ENCODE measurements at places on chromosomes 2 and 18.

DNA sequence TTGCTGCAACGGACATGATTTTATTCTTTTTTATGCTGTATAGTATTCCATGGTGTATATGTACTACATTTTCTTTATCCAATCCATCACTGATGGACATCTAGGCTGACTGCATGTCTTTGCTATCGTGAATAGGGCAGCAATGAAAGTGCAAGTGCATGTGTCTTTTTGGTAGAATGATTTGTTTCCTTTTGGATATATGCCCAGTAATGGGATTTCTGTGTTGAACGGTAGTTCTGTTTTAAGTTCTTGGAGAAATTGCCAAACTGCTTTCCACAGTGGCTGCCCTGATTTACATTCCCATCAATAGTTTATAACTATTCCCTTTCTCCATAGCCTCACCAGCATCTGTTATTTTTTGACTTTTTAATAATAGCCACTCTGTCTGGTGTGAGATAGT lies 99.7 kb upstream of the CRIM1 start:
- DNase-seq = no peak

- no peak for DNase-seq
Measured at GRCh38 chr2:234500394-234501006, 3.6 kb upstream of the ARL4C start.

DNA sequence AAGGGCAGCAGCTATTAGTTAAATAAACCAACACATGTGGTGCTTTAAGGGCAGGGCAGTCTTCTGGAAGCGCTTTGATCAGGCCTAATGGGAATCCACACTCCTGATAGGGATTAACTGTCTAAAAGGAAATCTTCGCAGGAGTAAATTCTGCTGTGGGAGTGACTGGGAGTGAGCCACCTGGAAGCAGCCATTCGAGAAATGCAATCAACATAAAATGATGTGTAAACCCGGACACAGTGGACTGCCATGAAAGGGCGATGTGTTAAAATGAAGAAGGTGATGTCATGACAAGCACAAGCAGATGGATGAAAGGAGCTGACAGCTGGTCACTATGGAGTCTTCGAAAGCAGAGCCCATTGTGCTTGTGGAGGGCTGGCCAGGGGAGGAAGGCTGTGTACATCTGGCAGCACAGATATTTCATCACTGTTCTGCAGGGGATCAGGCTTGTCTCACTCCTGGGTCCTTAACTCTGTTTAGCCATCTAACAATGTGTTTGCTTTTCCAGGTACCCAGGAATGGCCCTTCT lies 24.8 kb upstream of the GALNT14 start:
- no peak for DNase-seq

DNA sequence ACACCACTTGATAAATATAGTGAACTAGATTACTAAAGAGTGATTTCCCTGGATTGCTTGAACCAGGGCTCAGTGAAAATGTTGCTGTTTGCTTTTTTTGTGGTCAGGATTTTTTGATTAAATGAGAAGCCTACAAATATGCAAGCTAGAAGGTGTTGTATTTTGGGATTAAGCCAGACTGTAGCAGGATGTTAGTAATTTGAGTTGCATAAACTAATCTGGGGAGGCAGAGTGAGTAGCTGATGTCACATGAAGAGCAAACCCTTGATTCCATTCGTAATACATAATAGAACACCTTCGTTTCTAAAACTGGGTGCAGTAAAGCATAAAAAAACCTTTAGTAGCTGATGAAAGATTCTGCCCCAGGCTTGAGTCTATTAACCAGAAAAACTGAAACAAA lies 32.0 kb downstream of the NEDD4L start:
- DNase-seq = no peak

DNA sequence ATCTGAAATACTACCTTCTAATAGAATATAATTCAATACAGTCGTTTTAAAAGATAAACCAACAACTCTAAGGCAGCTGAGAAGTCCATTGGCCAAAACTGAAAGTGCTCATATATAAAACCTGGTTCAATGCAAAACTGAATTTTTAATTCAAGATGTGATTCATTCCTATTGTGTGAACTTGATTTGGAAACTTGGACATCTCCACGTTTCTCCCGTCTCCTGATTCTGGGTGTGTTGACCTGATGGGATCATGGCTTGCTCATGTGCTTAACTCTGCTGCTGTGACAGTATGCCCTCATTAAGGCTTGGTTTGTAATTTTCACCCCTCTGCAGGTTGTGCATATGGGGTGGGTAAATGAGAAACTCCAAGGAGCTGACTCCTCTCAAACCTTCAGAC lies 166.3 kb upstream of the TPO start:
- DNase-seq = no peak

DNA sequence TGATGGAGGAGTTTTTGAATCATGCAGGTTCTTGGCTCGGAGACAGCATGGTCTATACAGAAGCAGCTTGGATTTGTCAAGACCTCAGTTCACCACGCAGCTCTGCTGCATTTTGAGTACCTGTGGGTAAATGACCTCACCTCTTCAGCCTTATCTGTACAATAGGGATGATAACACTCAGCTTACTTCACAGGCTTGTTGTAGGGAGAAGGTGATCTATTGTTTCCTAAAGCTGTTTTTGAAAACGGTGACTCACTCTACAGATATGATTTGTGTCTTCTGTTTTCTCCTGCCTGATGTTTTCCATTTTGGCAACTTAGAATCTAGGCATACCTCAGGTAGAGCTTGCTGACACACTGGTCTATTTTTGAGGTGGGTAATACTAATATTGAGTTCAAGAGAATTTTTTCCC lies 80.3 kb downstream of the FMNL2 start:
- DNase-seq = no peak

- no peak for DNase-seq
Measured at GRCh38 chr18:36490897-36491296, 193.4 kb downstream of the FHOD3 start.

DNA sequence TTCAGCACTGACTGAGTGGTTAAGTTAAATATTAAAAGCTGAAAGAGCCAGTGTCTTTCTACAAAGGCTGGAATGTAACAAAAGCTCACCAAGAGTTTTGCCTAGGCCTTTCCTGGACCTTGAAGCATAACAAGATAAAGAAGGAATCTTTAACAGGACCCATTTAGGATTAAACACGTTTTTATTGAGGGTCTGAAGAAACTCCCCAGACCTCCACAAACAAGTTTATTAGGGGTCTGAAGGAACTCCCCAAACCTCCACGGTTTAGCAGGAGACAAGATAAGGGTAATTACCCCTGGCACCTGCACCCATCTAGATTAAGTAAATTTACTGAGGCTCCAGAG lies 104.0 kb downstream of the ACAA2 start:
- no peak for DNase-seq

- no peak for DNase-seq
Measured at GRCh38 chr2:57218206-57218605, 828.4 kb upstream of the VRK2 start.

DNA sequence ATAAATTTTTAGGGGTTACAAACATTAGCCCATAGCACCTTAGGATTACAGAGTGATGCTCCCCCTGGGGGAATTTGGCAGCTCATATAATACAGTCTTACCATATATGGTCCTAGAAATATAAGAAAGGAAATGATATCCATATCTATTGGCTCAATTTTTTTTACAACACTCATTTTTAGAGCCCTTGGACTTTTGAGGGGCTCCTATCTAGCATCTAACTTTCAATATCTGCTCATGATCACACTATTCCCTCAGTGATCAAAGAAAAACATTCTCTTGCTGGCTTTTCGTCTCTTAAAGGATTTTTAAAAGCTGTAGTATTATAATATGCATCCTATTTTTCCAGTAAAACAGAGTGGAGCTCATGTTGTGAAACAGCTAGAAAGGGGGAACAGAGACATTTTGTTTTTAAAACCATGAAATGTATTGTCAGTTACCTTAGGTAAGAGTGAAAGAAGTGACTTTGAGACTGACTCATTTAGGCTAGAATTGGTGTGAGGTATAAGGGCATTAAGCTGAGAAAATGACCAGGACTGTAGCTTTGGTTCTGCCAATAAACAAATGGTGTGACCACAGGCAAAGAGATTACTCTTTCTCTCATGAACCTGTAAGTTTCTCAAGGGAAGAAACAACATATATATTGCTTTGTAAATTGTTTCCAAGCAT lies 65.8 kb downstream of the ALPK2 start:
- no peak for DNase-seq

- DNase-seq = no peak
Measured at GRCh38 chr2:69831354-69831905, 2.0 kb downstream of the GMCL1 start.

GRCh38 chr2:126797622-126798275 lies 100.9 kb upstream of the TEX51 start:
- DNase-seq = no peak

- no peak for DNase-seq
Measured at GRCh38 chr2:72145658-72146329, 1.9 kb downstream of the CYP26B1 start.

- no peak for DNase-seq
Measured at GRCh38 chr2:228303960-228304359, 122.5 kb upstream of the SPHKAP start.

GRCh38 chr2:210922419-210922818 lies 366.0 kb downstream of the CPS1 start:
- DNase-seq = no peak

All from SIG-M5 (cell line).